ENCODE measurements at places on chromosomes 7 and 10.

GRCh38 chr7:143908120-143908519 is 6.1 kb upstream of the TCAF1 start:
- no peak for DNase-seq

GRCh38 chr7:74269757-74270277 is 15.6 kb upstream of the RFC2 start:
- DNase-seq: peak; percentile 79

- no peak for DNase-seq
Observed at GRCh38 chr10:130560116-130560515, 423.9 kb downstream of the GLRX3 start.

DNA sequence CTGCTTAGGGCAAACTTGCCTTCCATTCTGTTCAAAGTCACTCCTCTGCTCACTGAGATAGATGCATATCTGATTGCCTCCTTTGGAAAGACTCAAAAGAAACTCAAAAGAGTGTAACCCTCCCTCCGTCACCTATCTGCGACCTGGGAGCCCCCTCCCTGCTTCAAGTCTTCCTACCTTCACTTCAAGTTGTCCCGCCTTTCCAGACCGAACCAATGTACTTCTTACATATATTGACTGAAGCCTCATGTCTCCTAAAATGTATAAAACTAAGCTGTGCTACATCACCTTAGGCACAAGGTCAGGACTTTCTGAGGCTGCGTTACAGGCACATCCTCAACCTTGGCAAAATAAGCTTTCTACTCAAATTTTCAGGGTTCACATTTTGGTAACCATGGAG is 77.4 kb upstream of the C1GALT1 start:
- no peak for DNase-seq

- peak; percentile 54 for DNase-seq
Observed at GRCh38 chr7:22865602-22865960, 42.9 kb upstream of the TOMM7 start.

- DNase-seq: no peak
Observed at GRCh38 chr10:72285972-72286521, 12.3 kb downstream of the DDIT4 start.

GRCh38 chr7:35316549-35316948 is 62.6 kb upstream of the TBX20 start:
- no peak for DNase-seq

- DNase-seq: no peak
Observed at GRCh38 chr10:19865676-19866075, 49.4 kb downstream of the PLXDC2 start.

- DNase-seq: no peak
Observed at GRCh38 chr10:131787961-131788360, 112.8 kb upstream of the PPP2R2D start.

- DNase-seq: no peak
Observed at GRCh38 chr10:100826031-100826651, 80.8 kb downstream of the PAX2 start.

- DNase-seq: no peak
Observed at GRCh38 chr7:135959646-135960363, 17.4 kb downstream of the MTPN start.

DNA sequence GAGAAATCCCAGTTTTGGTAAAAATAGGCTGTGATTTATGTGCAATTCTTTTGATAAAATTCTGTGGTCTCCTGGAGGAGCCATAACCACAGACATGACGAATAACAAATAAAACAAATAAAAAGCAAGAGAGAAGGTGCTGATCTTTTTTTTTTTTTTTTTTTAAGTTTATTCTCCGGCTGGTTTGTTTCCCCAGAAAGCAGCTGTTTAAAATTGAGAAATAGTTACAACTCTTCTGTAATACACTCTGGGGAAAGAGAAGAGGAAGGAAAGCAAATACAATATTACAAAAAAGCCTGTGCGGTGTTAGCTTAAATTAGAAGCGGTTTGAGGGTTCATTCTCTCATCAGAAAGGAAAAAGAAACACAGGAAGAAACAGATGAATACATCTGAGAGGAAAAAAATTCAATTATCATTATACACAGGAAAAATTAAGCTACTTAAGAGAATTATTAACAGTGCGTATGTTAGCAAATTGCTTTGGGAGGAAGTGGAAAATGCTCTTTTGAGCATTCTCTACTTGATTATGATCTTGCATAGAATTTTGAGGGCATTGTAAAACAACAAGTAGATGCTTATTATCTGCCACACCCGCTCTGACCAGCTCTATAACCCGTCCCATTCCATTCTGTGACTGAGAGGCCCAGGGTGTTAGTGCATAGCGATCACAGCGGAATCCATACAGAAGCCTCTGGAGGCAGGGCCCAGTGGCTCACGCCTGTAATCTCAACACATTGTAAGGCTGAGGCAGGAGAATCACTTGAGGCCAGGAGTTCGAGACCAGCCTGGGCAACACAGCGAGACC is 40.6 kb upstream of the WAC start:
- no peak for DNase-seq

- no peak for DNase-seq
Observed at GRCh38 chr10:103501186-103501585, 7.7 kb downstream of the NEURL1 start.

- no peak for DNase-seq
Observed at GRCh38 chr7:1987591-1988532, 244.9 kb downstream of the MAD1L1 start.

- DNase-seq: no peak
Observed at GRCh38 chr7:96996111-96996957, 9.0 kb upstream of the DLX6 start.

DNA sequence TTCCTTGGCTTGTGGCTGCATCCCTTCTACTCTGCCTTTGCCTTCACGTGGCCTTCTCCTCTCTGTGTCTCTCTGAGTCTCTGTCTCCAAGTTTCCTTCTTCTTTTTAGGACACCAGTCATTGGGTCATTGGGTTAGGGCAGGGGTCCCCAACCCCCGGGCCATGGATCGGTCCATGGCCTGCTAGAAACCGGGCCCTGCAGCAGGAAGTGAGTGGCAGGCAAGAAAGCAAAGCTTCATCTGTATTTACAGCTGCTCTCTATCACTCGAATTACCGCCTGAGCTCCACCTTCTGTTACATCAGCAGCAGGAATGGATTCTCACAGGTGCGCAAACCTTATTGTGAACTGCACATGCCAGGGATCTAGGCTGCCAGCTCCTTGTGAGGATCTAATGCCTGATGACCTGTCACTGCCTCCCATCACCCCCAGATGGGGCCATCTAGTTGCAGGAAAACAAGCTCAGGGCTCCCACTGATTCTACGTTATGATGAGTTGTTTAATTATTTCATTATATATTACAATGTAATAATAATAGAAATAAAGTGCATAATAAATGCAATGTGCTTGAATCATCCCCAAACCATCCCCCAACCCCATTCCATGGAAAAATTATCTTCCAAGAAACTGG is 47.9 kb upstream of the DOCK1 start:
- no peak for DNase-seq

DNA sequence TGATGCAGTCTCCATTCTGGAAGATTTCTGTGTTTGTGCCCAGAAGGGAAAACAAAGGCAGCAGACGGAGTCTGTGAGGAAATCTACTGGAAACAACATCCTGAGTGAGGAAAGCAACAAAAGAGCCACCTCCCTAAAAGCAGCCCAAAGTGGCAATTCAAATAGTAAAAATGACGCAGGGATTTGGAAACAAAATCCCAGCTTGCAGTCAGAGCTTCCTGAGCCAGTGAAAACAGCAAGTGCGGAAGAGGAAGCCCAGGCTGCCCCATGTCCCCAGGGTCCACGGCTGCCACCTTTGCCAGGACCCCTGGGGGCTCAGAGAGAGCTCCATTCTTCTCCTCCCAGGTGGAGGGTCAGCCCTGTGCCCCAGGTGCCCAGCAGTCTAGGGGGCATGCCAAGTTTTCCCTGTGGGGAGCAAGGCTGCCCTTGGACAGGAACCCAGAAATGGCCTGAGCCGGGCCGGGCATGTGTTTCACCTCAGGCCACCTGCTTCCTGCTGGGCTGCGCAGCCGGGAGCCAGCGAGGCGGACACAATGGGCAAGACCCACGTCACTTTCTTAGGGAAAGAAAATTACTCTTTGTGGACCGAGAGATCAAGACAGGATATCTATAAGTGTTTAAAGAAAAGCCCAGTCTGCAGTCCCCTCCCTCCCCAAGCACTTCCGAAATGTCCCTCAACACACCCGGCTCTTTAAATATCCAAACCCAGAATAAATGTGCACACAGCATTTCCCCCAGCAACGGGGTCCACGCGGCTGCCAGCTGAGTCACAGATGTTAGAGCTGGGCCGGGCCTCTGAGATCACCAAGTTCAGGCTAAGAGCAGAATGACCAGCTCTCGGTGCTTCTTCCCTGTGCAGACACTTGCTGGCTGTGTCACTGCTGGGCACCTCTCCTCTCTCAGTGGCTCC is 231.1 kb downstream of the ARHGAP12 start:
- peak; percentile 86 for DNase-seq

DNA sequence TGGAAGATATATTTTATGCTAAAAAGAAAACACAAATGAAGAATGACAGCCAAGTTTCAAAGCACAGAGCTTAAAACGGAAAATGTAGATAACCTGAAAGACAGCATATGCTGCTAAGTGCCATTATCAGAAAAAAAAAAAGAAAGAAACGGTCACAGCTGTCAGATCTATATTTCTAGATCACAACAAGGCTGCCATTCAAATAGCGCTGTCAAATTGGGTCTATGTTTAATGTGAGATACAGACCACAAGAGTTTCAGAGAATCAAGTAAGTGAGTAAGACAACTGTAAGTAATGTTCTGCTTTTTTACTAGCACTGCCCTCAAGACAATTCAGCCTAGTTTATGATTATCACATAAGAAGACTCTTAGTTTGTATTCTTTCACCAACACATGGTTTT is 66.1 kb upstream of the RNF148 start:
- DNase-seq: no peak

All from AG10803 (cell line).